Neuronal stem cell (in vitro differentiated cells): ENCODE measurements at places on chromosomes 12 and 14.

- no peak for DNase-seq
Observed at GRCh38 chr12:32641287-32641901, 37.7 kb upstream of the DNM1L start.

DNA sequence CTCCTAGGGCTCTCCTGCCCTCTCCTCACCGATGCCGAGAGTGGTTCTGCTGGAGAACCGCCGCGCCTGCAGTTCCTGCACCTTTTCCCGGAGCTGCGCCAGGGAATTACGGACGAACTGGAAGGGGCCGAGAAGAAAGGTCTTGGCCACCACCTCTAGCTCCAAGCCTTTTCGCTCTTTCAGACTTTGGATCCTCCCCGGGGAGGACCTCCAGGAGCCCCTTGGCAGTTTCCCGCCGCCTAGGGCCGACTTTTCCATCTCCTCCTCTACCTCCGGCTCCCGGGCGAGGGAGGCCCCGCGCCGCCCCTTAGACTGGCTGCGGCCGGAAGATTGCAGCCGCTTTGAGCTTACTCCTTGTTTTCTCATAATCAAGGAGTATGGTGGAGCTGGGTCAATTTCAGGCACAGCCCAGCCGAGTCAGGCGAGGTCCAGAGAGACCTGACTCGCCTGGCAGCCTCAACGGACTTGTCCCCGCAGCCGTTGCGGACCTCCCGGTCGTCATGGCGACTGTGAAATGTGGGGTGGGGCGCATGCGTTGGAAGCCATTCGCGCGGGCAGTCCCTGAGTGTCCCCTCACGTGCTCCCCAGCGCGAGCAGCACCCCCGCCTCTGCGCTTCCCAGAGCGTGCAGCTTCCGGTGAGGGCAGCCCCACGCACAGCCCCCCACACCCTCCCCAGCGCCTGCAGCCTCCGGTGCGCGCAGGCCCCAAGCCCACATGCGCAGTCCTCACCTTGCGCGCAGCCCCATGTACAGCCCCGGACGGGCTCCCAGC, at the start of gene DPY19L2:
DPY19L2 (minus strand) TSS at position 466 of the 772 bp plus-strand sequence; CDS start at position 366, 100 bp downstream.
- peak; percentile 63 for DNase-seq

DNA sequence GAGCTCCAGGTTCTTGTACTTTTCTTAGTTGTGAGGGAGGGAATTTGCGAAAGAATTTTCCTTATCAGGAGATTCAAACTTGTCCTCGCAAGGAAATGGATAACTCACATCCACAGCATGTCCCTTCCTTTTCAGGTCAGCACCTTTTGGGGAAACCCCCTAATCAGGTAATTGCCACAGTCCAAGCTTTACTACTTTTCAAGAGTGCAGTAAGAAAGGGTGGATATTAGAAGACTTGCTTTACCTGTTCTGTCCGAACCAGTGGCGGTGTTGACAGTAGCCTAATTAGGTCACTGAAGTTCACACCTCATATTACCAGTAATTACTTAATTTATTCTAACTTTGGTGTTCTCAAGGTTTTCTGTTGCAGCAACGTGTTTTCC, 6.7 kb upstream of the C12orf50 start:
- DNase-seq = no peak

DNA sequence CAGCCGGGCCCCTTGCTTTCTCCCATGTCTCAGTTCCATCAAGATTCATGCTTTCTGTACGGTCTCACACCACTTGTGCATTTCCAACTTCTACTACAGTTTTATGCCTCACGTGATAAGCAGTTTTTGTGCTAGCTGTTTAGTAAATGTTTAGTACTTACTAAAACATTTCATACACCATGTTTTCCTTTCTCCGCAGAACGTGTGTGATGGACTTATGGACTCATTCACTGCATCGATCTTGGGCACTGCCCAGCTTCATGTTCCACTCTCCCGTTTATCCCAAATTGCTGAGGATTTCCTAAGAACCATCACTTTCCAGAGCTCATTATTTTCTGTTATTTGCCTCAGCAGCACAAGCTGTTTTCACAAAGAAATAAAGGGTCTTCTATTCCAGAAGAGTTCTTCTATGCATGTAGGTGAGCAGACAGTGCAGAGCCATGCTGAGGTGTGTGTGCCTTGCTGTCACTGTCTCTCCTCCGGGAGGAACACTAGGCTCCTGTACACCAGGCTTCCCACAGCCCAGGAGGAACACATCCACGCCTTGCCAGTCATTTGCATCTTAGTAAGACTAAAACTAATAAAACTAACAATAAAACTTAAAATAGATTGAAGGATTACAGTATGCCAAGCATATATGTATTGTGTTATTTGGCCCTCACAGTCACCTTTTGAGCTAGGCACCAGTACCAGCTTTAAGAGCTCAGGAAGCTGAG, 90.3 kb upstream of the EEA1 start:
- DNase-seq = no peak

- no peak for DNase-seq
Observed at GRCh38 chr12:49493900-49494299, 44.9 kb upstream of the KCNH3 start.

DNA sequence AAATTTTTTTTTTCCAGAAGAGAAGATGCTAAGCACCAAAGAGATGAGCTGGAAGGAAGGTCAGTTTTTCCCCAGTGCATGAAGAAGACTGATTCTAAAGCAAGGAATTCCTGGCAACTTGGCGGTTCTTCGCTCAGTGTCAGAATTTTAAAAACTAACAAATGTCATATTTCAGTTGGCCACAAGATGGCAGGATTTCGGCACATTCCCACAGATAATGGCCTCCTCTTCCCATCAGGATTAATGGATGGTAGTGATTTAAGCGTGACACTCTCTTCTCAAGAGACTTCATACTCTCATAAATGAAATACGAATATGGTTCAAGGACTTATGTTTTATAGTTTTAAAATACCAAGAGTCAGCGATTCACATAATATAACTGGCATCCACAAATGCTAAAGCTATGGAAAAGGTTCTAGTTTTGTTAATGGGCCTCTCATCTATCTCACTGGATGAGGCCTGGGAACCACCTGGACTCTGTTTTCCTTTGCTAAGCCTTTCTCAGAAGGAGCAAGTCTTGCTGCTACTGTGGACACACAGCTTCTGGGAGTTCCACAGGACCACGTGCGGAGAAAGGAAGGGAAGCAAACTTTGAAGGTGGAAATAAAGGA, 46.1 kb upstream of the PTPRO start:
- DNase-seq = peak; percentile 56

GRCh38 chr12:6118891-6119568, 5.4 kb downstream of the VWF start:
- DNase-seq = no peak

DNA sequence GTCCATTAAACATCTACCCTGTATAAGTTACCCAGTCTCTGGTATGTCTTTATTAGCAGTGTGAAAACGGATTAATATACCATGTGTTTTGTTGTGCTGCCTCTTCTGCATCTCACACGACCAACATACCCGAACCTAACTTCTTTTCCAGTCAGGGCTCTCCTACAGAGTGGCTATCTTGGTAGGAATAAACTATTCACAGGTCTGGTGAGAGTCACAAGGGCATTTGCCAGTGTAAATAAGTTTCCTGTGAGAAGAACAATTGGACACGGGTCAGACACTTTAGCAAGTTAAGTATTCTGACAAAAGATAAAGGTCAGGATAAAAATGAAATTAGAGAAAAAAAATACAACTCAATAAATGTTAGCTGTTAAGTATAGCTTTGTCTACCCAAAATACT, 60.9 kb downstream of the MYF5 start:
- no peak for DNase-seq

DNA sequence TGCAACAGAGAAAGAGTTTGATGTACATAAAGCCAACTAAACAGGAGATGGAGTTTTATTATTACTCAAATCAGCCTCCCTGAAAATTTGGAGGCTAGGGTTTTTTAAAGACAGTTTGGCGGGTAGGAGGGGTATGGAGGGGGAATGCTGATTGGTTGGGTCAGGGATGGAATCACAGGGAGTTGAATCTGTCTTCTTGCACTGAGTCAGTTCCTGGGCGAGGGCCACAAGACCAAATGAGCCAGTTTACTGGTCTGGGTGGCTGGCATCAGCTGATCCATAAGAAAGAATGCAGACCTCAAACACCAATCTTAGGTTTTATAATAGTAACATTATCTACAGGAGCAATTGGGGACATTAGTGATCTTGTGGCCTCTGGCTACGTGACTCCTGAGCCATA, 64.9 kb downstream of the RIN3 start:
- DNase-seq = no peak

- no peak for DNase-seq
Observed at GRCh38 chr12:6135071-6135470, 10.6 kb upstream of the VWF start.

DNA sequence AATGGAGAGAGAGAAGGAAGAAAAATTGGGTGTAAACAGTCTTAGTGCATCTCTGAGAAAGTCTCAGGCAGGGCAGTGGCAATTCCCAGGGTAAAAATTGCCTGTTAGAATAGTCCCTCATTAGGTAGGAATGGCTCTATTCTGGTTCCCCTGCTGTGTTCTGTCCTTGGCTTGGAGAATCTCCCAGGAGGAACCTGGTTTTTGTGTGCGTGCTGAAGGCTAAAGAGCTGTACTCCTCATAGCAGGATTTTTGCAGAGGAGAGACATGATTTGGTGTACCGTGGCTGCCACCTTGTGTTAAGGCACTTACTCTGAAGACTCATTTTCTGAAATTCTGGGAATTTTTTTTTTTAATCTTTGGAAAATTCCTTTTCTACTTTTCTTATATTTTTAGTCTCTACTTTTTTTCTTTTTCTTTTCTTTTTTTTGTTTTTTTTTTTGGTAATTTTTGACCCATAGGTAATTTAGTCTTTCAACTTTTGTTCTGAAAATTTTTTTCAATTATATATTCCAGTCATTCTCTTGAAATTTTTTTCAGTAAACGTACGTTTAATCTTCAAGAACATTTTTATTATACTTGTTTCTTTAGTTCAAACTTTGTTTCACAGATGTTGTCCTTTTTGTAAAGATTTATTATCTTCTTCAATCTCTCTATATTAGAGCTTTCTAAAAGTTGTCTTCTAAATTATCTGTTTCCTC, 63.8 kb downstream of the FBXO33 start:
- peak; percentile 69 for DNase-seq

DNA sequence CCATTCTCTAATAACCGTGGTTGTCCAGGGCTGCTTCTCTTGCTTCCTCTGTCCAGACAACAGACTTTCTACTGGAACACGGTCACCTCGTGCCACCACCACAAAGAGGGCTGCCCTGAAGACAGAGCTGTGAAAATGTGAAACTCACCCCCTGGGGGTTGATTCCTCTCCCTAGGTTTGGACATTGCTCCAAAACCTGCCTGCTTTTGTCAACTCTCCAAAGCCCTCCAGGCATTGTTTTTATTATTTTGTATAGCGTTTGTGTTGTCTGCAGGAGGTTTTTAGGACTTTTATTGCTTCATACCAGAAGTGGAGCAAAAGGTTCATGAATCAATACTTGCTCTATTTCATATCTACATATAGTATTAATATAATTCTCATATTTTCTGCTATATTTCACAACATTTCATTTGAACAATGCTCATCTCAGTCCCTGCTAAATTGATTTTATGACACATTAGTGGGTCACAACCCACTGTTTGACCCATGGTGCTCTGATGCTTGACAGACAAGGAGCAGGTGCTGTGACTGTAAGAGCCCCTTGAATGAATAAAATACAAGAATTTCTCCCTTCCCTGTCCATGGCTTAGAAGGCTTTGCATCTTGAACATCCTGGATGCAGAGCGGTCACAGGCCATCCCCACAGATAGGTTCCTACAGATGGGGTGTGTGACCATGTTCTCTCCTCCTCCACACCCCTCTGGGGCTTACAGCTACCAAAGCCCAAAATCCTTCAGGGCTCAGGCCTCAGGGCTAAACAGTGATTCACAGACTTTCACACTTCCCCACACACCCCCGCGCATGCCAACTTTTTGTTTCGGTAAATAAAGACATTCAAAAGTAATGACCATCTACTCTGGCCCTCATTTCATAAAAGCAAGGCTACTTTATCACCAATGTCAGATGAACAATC, 20.6 kb upstream of the EML1 start:
- DNase-seq = no peak

GRCh38 chr12:123888989-123889388, 83.6 kb downstream of the CCDC92 start:
- no peak for DNase-seq

DNA sequence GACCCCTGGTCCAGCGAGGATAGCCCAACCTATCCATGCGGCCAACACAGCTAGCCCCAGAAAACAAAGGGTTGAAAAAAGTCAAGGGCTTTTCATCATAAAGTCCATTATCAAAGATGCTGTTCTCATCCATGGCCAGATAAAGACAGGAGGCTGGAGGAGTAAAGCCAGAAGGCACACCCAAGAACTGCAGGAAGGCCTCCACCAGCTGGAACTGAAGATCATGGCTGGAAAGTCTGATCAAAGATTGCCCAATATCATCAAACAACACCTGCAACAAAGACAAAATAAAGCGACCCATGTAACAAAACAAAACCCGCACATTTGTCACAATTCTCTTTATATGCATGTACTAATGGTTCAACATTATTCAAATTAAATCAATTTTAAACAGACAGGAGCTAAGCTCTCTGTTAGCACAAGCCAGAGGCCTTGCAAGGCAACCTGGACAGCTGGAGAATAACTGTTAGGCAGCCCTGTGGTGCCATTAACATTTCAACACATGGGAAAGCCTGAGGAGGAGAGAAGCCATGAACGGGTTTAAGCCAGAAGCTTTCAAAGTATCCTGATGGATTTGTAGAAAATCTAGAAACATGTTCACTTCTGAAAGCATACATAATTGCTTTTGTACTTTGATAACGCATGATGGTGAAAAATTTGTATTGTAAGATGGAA, 34.1 kb downstream of the PSMC1 start:
- no peak for DNase-seq

DNA sequence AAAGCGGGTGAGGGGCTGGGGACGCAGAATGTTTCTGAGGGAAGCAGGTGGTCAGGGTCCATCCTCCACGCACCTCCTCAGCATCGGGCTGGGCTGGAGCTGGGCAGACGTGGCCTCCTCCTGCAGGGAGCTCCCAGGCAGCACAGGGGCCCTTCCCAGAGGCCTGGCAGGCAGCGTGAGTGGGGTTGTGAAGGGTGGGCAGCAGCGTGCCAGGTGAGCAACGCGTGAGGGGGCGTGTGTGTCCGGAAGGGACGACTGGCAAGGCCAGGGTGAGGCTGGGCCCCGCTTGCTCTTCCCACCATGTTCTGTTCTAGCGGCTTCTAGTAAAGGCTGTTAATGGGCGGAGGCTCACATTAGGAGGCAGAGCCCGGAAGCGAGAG, 17.1 kb downstream of the ANKRD9 start:
- no peak for DNase-seq

DNA sequence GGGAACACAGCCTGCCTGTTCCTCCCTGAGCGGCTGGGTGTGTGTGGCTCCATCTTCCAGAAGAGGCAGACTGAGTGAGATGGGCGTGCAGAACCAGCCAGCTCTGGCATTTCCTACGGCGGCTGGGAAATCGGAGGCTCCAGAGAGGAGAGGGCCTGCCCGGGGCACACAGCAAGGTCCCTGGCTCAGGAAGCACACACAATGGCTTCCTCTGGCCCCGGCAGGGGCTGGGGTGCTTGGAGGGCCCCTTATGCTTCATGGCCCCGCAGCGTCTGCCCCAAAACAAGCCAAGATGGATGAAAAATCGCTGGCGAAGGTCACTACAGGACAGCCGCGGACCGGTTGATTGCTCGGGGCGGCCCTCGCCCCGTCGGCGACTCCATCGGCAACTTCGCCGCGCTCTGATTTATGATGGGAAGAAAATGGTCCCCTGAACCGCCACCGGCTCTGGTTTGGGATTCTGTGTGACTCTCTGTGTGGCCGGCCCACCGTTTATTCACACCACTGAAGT, 191.5 kb upstream of the C14orf180 start:
- no peak for DNase-seq
